ENCODE measurements at places on chromosomes 6 and 20. TPM values are rescaled to one million over a fixed set of nuclear protein-coding genes. Genes with fewer than 3 reads are reported as not detected.

DNA sequence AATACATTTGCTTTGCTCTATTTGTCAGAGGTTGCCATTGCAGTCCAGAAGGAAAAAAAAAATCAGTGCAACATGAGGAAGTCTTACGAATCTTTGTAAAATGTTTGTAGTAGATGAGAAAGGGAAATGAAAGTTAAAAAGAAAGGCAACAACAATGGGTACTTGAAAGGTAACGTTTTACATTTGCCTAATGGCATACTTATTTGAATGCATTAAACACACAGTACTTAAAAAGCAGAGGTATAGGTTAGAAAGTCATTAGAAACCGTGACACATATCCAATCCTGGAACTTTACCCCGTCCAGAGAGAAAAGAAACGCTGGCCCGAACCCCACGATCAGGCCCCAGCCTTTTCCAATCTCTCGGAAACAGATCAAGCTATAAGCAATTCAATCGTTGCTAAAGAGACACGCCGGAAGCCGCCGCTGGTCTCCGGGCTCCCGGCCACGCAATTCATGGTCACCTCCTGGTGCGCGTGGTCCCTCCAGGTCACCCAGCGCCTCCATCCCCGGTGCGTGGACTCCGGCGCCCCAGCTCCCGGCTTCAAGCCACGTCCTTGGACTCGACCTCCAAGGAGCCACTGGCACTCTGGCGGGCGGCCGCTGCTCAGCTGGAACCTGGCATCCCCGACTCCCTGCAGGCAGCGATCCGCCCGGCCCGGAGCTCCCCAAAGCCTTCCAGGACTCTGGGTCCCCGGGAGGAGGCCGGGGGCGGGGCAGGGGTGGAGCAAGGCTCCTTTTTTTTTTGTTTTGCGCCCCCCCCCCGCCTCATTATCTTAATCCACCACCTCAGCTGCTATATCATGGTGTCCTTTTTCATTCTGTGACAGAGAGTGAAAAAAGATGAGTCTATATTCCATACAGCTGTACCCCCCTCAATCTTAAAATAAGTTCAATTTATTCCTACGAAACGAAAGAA is at the start of gene SLC18B1:
Gene SLC18B1, minus strand, starts transcription at position 687 of the 918 bp plus-strand sequence. Its CDS starts 181 bp downstream, at position 506.
- DNase-seq = peak; percentile 71

ACSS2 gene
- 34.2 TPM for total RNA-seq

SGK2 gene
- not detected for total RNA-seq

GRCh38 chr20:36210436-36211021 is 25.7 kb upstream of the AAR2 start:
- DNase-seq = no peak

DNA sequence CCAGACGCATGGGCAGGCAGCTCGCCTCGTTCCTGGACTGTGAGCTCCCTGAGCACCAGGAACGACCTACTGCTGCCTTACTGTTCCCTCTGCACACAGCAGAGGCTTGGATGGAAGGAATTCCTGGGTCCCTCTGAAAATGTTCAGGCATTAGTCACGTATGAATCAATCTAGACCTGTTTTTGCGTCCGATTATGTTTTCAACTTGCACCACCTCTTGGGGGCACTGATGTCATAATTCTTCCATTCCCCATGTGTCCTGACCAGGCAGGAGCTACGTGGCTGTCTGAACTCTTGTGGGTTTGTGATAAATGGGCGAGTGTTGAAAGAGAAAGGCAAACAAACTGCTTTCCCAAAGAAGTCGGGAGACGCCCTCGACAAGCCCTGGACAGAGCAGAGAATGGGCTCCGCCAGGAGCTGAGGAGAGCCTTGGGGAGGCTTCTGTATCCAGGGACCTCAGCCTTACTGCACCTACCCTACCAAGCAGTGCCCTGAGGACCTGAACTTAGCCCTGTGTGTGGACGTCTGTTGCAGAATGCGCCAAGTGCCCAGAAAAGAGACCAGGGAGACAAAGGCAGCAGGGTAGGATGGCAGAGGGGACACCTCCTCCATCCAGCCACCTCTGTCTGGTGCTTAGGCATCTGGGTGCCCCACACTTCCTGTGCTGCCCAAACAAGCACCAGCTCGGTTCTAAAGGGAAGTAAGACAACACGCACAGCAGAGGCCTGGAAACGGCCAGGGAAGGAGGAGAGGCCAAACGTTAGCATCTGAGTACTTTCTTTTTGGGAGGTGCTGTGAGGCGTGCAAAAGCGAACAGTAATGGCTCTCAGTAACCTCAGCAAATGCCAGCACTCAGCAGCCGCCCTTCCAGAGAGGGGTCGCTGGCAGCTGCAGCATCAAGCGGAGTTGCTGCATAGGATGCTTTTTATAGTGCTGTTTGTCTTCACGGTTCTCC is 124.2 kb downstream of the LY86 start:
- DNase-seq = peak; percentile 80

GRCh38 chr20:10747019-10747418 is 73.2 kb upstream of the JAG1 start:
- no peak for DNase-seq

OR12D3 gene
- not detected for total RNA-seq

GSTA1 gene
- total RNA-seq = 0.30 TPM

DNA sequence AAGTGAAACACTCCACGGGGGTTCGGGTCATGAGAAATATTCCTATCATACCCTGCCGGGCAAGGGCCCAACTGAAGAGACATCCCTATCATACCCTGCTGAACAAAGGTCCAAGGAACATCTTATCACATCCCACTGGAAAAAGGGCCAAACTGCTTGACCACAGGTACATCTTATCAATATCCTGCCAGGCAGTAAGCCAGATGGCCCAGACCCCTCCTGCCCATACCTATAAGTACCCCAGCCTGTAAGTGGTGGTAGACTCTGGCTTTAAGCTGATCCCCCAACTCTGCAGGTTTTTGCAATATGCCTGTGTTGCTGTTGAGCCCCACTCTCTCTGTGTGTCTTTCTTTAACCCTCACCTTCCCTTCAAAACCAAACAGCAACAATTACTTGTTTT is 51.6 kb downstream of the ZNF334 start:
- no peak for DNase-seq

MOCS3 gene
- 4.2 TPM for total RNA-seq

FLRT3 gene
- total RNA-seq = 0.27 TPM

DNA sequence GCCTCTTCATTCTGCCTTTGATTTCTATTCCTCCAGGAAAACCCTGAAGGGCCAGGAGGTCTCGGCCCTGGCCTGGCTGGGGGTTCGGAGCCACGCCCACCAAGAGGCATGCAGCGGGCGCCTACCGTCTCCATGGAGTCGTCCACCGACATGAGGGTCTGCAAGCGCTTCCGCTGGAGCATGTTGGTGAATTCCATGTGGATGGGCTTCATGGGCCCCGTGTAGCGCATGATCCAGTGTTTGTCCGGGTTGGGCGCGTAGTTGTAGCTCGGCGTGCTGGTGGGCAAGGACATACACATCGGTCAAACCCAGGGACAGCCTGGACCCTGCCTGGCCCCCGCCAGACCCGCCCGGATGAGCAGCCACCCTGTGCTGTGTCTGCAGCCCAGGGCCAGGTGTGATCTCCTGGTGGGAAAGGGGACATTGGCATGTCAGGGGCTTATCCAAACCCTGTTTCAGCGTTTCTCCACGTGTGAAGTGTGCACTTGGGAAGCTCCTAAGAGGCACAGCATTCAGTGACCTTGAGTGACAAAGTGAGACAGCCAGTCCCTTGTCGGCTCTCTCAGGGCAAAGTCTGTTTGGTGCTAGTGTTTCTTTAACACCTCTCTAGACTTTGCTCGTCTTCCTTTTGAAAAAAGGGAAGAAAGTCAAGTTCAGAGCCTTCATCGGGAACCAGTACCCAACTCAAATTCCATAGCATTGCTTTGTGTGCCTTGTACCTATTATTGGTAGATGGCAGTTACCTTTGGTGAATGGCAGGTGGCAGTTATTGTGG is 100.8 kb downstream of the SULF2 start:
- no peak for DNase-seq

DDO gene
- 16.5 TPM for total RNA-seq

MOXD1 gene
- 207 TPM for total RNA-seq

ARMH2 gene
- total RNA-seq = not detected

Measured in M059J (cell line).